ENCODE measurements at places on chromosomes 12 and 14.

GRCh38 chr12:41106315-41106714, 81.8 kb upstream of the PDZRN4 start:
- DNase-seq: no peak

GRCh38 chr12:65199604-65200003, 30.2 kb downstream of the LEMD3 start:
- peak; percentile 10 for DNase-seq

DNA sequence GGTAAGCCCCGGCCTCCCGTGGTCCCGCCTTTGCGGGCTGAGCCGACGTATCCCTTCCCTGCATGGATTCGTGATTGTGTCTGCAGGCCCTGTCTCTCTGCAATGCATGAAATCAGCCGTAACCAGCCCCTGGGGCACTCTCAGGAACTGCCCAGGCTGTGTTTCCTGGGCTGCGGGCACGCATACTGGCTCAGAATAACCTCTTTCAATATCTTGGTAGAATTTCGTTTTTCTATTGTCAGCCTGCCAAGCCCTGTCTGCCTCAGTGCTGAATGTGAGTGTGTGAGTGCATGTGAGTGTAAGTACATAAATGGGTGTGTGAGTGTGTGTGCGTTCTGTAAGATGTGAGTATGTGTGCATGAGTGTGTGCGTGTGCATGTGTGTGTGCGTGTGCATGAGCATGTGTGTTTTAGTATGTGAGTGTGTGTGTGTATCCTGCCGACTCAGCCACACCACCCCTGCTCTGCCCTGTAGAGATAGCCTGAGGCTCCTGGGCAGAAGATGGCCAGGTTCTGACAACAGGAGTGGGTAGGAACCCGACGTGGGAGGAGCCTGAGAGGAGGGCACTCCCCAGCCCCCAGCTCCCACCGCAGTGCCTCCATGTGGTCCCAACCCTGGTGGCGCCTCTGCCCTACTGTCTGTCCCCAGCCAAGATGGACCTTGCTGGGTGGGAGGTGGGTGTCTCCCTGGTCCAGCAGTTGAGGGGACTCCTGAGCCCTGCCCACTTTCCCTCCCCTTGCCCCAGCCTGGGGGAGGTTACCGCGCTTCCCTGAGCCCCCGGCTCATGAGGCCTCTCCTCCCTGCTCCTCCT, 268.8 kb downstream of the ADGRD1 start:
- no peak for DNase-seq

GRCh38 chr12:9947674-9948073, 15.5 kb upstream of the CLEC2A start:
- DNase-seq: no peak

GRCh38 chr12:126874427-126875026, 1392.4 kb upstream of the TMEM132C start:
- peak; percentile 22 for DNase-seq

GRCh38 chr14:68749487-68750475, 43.1 kb downstream of the ZFP36L1 start:
- no peak for DNase-seq

- DNase-seq: peak; percentile 51
Measured at GRCh38 chr12:100142851-100143559, at the start of gene BLTP3B. Gene BLTP3B, minus strand, starts transcription at chr12:100142874. Its CDS starts 239 bp downstream, at chr12:100142635.

- peak; percentile 4 for DNase-seq
Measured at GRCh38 chr14:31025367-31026076, at the start of gene AP4S1. Gene AP4S1, plus strand, starts transcription at chr14:31025649. Its CDS starts 40,548 bp downstream, at chr14:31066197.

DNA sequence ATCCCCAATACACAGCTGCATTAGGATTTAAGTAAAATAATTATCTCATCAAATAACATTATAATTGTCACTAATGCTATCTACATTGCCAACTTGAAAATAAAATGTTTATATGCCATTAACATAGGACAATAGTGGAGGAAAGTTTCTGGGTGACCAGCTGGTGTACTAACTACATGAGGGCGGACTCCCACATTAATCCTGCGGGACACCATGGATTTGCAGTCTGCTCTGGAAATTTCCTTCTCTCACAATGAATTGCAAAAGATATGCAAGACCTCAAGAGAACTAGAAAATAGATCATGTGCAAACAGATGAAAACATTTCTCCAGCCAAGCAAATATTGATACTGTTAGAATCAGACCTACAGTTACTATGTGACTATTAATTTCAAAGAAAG, 390.1 kb downstream of the NAV3 start:
- DNase-seq: no peak

- DNase-seq: no peak
Measured at GRCh38 chr12:13875744-13876143, 105.7 kb downstream of the GRIN2B start.

GRCh38 chr12:53735556-53735955, 8.3 kb upstream of the CALCOCO1 start:
- DNase-seq: no peak

DNA sequence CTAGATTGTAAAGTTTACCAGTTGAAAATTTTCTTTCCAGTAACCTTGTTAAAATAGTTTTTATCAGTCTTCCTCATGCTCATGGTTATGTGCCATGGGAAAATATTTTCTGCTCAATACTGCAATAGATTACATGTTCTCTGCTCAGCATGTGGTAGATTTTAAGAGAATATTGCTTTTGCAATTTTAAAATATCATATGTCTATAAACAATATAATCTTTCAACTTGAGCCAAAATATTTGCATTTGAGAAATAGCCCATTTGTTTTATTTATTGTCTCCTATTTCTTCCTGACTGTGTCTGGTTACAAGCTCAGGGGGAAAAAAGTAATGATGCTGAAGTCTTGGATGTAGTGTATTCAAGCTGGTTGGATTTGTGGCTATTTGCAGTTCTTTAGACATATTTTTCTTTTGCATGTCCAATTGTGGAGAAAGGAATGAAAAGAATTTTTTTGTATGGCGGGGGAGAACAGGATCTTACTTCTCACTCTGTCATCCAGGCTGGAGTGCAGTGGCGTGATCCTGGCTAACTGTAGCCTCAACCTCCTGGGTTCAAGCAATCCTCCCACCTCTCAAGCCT, 342.6 kb upstream of the NAV3 start:
- DNase-seq: peak; percentile 66

DNA sequence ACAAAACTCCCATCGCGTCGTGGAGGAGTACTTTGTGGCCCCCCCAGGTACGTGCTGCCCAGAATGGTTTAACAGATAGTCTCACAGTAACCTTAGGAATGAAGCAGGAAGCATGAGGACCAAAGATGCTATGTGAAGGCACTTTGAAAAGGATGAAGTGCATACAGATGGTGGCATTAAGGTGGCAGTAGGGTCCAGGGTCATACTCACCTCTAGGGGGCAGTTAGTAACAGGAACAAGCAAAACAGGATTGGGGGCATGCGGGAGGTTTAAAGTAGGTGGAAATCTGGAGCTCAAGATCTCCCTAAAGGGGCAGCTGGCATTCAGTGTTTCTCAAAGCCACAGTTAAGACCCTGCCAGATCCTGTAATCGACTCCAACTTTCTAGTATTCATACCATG, 10.9 kb downstream of the GATC start:
- no peak for DNase-seq

DNA sequence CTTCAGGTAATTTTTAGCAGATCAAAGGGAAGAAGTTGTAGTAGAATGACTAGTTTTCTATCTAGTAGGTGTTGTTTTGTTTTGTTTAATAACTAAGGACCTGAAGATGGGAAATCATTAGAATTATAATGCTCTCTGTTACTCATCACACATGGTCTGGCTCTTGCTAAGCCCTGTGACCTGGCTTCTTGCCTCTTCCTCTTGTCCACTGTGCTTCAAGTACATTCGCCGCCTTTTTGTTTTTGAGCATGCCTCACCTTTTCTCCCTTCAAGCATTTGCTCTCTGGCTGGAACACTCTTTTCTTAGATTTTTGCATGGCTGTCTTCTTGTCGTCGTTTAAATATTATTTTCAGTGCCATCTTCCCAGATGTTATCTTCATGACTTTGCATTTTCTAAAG, 47.7 kb downstream of the DAAM1 start:
- no peak for DNase-seq

DNA sequence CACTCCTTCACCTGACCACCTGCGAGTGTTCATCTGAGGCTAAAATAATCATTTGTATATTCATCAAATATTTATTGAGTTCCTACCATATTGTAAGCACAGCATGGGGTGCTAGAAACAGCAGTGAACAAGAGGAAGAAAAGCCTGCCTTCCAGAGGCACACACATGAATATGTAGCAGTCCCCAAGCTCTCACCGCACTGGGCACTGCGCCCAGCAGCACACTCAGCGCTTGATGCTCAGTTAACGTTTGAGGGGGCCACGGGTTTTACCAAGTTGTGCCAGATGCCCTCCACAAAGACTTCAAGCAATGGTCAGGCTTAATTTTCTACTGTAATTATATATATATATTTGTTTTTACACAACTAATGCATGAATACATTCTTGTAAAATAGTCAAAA, 52.0 kb downstream of the HELB start:
- DNase-seq: no peak

GRCh38 chr14:90263748-90264449, 7.5 kb downstream of the PSMC1 start:
- no peak for DNase-seq

DNA sequence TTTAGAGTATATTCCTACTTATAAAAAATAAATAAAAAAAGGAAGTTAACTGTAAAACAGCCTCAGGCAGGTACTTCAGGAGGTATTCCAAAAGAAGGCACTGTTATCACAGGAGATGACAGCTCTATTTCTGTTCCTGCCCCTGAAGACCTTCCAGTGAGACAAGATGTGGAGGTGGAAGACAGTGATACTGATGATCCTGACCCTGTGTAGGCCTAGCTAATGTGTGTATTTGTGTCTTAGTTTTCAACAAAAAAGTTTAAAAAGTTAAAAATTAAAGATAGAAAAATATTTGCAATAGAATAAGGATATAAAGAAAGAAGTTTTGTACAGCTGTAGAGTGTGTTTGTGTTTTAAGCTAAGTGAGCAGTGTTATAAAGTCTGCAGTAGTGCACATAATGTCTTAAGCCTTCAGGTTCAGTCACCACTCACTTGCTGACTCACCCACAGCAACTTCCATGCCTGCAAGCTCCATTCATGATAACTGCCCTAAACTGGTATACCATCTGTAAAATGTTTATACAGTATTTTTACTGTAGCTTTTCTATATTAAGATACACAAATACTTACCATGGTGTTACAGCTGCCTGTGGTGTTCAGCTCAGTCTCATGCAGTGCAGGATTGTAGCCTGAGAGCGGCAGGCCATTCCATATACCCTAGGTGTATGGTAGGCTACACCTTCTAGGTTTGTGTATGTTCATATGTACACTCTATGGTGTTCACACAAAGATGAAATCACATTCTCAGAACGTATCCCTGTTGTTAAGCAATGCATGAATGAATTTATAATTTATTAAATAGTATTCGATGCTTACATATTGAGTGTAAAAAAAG, 121.1 kb downstream of the ANO6 start:
- peak; percentile 43 for DNase-seq

DNA sequence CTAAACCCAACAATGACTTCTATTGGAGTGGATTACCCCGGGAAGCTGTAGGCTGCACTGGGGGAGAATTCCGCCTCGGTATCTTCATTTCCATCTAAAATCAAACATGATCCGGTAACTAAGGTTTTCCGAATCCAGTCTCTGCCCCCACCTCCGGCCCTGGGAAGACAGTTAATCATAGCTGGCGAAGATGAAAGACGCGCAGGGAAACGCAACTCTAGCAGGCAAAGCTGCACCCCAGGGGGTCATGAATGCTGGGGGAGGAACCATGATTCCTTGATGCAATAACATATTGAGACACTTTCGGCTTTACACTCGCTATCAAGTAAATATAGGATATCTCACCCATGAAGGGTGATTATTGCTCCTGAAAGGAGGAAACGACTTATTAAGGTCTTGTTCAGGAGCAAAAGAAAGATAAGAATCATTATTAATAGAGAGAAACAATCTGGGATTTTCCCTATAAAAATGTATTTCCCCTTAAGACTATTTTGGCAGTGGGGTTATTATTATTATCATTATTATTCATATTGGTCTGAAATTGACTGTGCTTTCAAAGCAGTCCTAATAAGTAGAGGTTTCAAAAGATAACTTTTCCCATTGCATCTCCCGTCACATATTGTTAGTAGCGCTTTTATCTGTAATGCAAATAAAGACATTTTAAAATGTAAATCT, 614.9 kb downstream of the VRK1 start:
- no peak for DNase-seq

DNA sequence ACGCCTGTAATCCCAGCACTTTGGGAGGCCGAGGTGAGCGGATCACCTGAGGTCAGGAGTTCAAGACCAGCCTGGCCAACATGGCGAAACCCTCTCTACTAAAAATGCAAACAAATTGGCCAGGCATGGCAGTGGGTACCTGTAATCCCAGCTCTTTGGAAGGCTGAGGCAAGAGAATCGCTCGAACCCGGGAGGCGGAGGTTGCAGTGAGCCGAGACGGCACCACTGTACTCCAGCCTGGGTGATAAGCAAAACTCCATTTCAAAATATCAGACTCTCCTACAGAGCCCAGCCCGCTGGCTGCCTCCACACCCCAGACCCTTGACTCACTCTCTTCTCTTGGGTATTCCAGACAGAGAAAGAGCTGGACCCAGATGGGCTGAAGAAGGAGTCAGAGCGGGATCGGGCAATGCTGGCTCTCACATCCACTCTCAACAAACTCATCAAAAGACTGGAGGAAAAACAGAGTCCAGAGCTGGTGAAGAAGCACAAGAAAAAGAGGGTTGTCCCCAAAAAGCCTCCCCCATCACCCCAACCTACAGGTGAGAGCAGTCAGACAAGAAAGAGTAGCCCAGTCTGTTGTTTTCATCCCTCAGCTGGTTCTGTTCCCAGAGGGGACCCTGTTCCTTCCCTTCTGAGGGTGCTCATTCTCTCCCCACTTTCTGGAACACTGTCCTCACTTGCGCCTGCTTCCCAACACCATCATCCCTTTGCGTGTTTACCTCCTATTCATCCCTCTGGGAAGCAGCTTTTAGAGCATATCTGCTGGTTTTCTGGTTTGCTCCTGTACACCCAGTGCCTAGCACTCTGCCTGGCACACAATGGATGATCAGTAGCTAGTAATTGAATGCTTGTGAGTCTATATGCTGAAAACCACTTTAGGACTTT, 19.7 kb downstream of the AGAP2 start:
- DNase-seq: no peak

GRCh38 chr12:111792155-111792855, 25.6 kb downstream of the ALDH2 start:
- no peak for DNase-seq

DNA sequence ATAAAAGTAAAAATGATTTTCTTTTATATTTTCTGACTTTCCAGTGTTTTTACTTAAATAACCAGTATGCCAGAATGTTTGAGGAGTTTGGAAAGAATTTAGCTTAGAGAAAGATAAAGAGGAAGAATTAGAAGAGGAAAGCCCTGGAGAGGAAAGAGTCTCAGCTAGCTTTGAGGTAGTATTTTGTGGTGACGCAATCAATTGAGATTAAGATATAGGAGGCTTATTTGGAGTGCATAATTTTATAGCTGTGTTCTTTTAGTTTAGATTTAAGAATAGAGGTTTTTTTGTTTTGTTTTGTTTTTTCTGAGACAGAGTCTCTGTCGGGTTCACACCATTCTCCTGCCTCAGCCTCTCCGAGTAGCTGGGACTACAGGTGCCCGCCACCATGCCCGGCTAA, 18.1 kb downstream of the CLEC2B start:
- DNase-seq: no peak

GRCh38 chr12:43208627-43209026, 343.4 kb downstream of the ADAMTS20 start:
- no peak for DNase-seq

- no peak for DNase-seq
Measured at GRCh38 chr12:2215709-2216560, 163.1 kb downstream of the CACNA1C start.

- DNase-seq: no peak
Measured at GRCh38 chr14:36507847-36508417, 12.1 kb downstream of the NKX2-1 start.
